Activated CD4-positive, CD25-positive, alpha-beta regulatory T cell treated with anti-CD3 and anti-CD28 coated beads, Interleukin-2, amount 50 U/mL, for 72 hours (primary cell): ENCODE measurements at places on chromosomes 2 and 18.

- no peak for DNase-seq
These were observed 52.5 kb downstream of the KCNE4 start for GRCh38 chr2:223104336-223105132.

DNA sequence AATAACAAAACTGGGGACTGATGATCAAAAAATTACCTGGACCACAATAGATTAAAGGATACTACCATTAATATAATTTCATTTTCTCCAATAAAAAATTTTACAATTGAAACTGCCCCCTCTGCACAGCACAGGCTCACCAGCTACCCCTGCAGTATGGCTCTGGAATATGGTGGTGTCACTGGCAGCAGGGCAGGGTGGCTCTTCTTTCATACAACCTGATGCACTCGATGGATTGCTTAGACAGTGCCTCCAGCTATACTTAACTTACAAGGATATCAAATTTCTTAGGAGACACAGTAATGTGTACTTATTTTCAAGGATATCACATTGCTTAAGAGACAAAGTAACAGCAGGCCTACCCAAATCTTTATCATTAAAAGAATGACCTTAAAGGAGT is 124.0 kb downstream of the PRELID3A start:
- no peak for DNase-seq

DNA sequence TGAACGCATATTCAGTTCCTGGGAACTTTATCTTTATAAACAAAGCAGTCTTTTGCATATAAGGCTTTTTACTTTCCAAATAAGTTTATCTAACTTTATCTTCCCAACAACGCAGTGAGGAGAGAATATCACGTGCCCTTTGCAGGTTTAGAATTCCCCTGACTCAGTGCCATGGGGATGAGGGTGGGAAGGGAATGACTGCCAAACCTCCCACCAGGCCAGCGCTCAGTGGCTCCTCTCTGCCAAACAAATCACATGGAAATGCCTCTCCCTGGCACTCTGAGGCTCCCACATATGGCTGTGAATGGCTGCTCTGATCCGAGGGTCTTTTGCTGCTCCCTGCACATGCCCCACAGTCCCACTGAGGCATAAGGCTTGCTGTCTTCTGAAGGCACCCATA is 158.3 kb downstream of the DNAH6 start:
- DNase-seq, result no peak

DNA sequence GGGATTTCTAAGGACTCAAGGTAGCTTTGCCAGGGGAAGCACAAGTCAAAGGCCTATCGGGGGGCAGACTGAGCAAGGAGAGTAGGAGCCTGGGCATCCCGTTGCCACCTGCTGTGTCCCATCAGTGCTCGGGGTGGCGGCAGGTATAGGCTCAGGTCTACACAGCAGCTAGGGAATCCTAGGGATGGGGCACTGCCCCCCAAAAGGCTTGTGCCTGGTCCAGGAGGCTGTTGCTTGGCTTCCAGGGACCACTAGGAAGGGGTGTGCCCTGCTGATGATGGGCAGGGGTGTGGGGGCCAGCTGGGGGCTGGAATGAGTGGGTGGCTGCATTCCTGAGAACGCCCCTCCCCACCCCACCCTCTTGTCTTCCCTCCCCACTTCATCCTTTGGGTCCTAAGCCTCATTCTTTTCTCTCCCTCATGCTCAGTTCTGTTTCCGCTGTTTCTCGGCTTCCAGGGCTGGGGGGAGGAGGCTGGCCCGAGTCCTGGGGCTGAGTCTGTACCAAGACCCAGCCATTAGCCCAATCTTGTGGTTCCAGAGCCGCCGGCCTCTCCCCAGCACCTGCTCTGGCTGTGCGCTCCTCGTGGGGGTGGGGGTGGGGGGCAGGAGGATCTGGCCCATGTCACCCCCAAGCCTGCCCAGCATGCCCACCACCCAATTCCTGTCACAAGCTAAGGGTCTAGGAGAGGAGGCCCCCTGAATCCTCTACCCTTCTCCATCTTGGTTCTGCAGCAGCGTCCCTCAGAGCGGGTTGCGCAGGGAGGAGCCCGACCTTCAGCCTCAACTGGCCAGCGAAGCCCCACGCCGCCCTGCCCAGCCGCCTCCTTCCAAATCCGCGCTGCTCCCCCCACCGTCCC is 12.8 kb downstream of the SPEG start:
- DNase-seq, result no peak

DNA sequence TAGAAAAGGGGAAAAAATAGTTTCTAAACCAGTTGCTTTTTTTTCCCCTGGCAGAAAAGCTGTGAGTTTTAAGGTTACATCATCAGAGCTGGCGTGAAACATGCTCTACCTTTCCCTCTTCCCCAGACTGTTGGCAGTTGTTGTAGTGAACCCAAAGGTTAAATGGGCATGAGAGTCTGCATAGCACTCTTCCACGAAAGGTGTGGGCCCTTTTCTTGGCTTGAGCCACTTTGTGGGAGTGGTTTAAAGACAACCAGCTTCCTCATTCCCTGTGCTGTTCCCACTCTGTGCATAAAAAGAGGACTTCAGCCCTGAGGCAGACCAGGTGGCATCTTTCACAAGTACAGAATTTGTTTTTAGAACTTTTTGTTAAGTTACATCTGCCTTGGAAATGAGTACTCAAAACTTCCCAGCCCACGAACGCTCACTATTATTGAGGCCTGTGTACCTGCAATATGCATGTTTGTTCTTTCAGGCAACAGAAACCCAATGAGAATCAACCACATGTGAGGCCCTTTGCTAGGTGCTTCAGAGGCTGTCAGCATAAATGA is 243.8 kb downstream of the BABAM2 start:
- no peak for DNase-seq

DNA sequence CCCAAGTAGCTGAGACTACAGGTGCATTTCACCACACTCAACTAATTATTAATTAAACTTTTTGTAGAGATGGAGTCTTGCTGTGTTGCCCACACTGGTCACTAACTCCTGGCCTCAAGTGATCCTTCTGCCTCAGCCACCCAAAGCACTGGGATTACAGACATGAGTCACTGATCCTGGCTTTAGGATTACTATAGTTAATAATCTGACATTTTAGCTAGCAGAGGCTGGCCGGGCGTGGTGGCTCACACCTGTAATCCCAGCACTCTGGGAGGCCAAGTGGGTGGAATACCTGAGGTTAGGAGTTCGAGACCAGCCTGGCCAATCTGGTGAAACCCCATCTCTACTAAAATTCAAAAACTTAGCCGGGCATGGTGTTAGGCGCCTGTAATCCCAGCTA is 39.5 kb downstream of the USP34 start:
- no peak for DNase-seq

DNA sequence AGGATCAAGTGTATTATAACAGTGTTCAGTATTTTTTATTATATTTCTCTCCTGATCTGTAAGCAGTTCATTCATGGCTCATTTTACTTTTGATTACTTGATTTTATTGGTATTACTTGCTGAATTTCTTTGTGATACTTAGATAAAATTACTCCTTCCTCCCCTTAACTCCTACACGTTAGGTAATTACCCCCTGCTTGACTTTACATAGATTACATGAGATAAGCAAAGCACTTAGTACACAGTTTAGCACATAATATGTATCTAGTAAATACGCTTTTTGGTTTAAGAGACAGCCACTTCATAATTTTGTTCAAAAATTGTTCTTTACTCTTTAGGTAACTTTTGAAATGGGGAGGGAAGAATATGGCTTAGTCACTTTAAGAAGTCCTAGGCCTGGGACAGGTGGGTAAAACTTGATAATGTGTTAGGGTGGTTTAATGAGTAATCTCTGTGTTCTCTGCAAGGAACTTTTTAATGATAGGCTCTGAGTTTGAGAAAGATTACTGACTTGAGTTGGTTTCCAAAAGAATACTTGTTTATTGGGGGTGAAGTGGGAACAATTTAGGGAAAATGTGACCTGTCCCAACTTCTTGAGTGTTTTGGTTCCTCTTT is 80.9 kb downstream of the NCOA1 start:
- no peak for DNase-seq

- DNase-seq, result no peak
These were observed 3.2 kb downstream of the PIGN start for GRCh38 chr18:62183578-62184195.

DNA sequence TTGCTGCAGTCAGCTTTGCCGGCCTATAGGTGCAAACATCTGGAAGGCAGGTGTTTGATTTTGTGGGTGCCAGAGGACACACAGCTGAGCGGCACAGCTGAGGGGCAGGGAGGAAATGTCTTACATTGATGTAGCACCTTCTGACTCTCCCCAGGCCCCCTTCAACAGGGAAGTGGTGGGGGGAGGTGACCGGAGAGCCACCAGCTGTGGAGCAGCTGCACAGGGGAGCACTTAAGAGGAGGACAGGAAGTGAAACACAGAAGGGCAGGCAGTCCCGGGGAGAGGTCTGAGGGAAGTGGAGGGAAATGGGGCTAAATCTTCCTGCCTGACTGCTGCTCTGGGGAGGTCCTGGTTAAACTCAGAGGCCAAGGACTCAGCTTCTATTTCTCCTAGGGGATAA is 409.1 kb downstream of the TNS1 start:
- no peak for DNase-seq

GRCh38 chr2:60306267-60306861 is 247.1 kb downstream of the BCL11A start:
- no peak for DNase-seq

GRCh38 chr2:210654091-210654490 is 97.7 kb downstream of the CPS1 start:
- no peak for DNase-seq

- no peak for DNase-seq
These were observed 148.8 kb upstream of the STON1 start for GRCh38 chr2:48380989-48381625.

- DNase-seq, result no peak
These were observed 101.3 kb downstream of the FOXI3 start for GRCh38 chr2:88351249-88351601.

DNA sequence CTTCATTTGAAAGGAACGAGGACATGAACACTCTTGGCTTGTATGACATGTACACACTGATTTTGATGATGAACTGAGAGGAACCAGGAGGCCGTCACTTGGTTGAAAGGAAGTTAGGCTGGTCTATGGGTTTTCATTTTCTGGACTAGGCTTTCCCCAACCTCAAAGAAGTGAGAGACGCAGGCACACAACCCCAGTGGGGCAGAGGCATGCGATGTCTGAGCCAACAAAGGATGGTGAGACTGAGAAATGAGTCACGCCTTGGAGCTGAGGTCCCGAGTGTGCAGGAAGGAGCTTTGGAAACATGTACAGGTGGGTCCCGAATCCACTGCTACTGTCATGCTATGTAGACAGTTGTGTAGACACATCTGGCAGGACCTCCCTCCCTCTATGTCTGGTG is 24.1 kb downstream of the SIGLEC15 start:
- no peak for DNase-seq

- no peak for DNase-seq
These were observed 109.1 kb upstream of the DNAJC10 start for GRCh38 chr2:182606728-182607681.

GRCh38 chr18:36772241-36772723 is 56.5 kb downstream of the TPGS2 start:
- no peak for DNase-seq
